ENCODE measurements at places on chromosomes 13 and 19.

DNA sequence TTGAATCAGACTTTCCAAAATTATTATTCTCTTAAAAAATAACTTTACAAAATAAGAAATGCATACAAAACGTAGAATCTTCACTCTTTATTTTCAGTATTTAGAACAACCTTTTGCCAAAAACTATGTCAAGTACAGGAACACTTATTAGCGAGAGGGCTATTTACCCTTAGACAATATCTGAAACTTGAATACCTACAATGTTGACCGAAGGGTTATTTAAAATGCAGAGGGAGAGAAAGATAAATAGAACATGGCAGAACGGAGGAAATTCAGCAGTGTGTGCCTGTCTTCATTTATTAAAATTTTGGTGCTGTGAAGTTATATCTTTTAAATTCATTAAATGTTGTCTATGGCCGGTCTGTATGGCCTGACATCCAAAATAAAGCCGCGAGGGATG lies 198.8 kb downstream of the EFNB2 start:
- DNase-seq = no peak

- DNase-seq = no peak
Measured at GRCh38 chr19:40390084-40390742, at the start of gene HIPK4. Gene HIPK4 (minus strand): TSS chr19:40390181. CDS start chr19:40389902, 279 bp downstream.

- no peak for DNase-seq
Measured at GRCh38 chr13:61728471-61728870, 312.8 kb upstream of the PCDH20 start.

DNA sequence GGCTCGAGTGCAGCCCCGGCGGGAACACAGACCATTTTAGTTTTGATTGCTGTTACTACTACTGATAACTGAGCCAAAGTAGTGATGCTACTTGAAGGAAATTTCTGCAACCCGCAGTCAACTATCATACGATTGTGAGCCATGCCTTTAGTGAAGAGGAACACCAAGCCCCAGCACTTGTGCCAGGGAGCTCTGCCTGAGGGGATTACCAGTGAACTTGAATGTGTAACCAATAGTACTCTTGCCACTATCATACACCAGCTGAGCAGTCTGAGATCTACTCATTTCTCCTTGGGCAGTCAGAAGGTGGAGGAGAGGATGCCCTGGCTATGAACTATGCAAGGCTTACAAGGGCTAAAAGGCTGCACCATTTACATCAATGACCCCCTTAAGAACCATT lies 49.0 kb upstream of the N4BP2L1 start:
- DNase-seq = no peak

GRCh38 chr13:109669234-109669612 lies 117.2 kb downstream of the IRS2 start:
- no peak for DNase-seq

All from CD8-positive, alpha-beta memory T cell (primary cell).